ENCODE measurements at places on chromosomes 3 and 15.

DNA sequence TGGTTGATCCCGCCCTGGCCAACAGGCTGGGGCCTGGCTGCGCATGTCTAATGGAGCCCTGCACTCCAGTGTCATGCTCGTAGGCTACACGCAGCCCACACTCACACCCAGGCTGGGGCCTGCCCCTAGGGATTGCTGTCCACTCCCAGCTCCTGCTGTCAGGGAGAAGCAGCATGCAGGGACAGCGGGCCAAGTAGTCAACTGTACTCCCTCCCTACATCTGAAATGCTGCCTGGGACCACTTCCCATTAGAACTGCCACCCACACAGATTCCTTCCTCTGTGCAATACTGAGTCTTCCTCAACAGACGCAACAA, 16.1 kb downstream of the ALS2CL start:
- H3K4me3 ChIP-seq, result no peak overlapping the region
- peaks cover 19% of the 10 kb centered on the region for H3K36me3 ChIP-seq
- H3K27me3 ChIP-seq, result no peaks in the 10 kb centered on the region
- DNase-seq, result no peak
- no peaks in the 10 kb centered on the region for H3K4me1 ChIP-seq

- peaks cover 40% of the 10 kb centered on the region for H3K4me1 ChIP-seq
- no peaks in the 10 kb centered on the region for H3K27me3 ChIP-seq
- H3K4me3 ChIP-seq, result peak overlapping the region; percentile 59
- no peak overlapping the region for H3K27ac ChIP-seq
Measured at GRCh38 chr3:15333099-15333955, 941 bp upstream of the SH3BP5 start.

GRCh38 chr3:152998591-152998990, 163.4 kb upstream of the RAP2B start:
- no peak overlapping the region for H3K27ac ChIP-seq
- H3K4me1 ChIP-seq, result no peaks in the 10 kb centered on the region
- no peak for DNase-seq
- H3K36me3 ChIP-seq, result no peaks in the 10 kb centered on the region
- no peaks in the 10 kb centered on the region for H3K27me3 ChIP-seq

DNA sequence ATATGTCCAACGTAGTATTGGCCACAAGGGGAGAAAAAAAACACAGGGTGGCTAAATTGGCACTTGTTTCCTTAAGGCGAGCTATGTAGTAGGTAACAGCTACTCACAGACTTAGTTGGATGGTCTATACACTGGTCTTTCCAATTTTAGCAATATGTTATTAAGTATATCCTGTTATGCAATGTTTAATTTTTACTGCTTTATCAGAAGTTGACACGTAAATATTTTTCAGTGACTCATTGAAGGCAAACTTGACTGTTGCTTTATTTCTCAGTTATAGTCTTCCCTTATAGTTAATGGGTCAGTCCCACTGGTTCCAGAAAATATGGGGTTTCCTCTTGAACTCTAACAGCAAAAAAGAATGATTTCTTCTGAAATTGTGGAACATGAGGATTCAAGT, 46.5 kb downstream of the ADPGK start:
- H3K27ac ChIP-seq, result no peak overlapping the region
- no peak overlapping the region for H3K4me3 ChIP-seq
- H3K36me3 ChIP-seq, result peaks cover 39% of the 10 kb centered on the region
- no peaks in the 10 kb centered on the region for H3K27me3 ChIP-seq

- DNase-seq, result no peak
- no peaks in the 10 kb centered on the region for H3K4me1 ChIP-seq
- H3K4me3 ChIP-seq, result no peak overlapping the region
- peaks cover 26% of the 10 kb centered on the region for H3K27me3 ChIP-seq
- H3K36me3 ChIP-seq, result no peaks in the 10 kb centered on the region
Measured at GRCh38 chr15:94844538-94845389, 613.4 kb downstream of the MCTP2 start.

- no peaks in the 10 kb centered on the region for H3K4me1 ChIP-seq
- no peak overlapping the region for H3K27ac ChIP-seq
Measured at GRCh38 chr3:81300324-81300927, 461.0 kb downstream of the GBE1 start.

DNA sequence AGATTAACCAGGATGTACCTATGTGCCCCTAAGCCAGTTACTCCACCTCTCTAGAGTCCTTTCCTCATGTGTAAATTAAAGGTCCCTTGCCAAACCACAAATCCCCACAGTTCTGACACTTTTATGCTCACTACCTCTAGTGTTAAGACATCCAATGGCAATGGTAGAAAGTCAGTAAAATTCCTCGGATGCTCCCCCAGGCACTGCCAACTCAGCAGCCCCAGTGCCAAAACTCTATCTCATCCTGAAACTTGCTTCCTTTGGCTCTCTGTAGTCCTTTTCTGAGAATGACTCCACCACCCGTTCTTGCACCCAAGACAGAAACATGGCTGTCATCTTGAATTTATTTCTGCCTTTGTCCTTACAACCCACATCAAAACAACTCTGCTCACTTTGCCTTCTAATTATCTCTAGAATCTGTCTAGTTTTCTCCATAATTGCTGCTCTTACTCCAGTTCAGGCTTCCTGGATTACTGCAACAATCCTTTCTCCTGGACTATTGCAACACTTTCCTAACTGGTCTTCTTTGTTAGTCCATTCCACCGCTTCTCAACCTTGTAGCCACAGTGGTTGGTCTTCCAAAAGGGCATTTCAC, 41.6 kb downstream of the MB21D2 start:
- peaks cover 5% of the 10 kb centered on the region for H3K4me1 ChIP-seq
- no peak overlapping the region for H3K4me3 ChIP-seq
- DNase-seq, result no peak

All from CD4-positive, alpha-beta T cell (primary cell).